ENCODE measurements at places on chromosomes 16 and 17.

DNA sequence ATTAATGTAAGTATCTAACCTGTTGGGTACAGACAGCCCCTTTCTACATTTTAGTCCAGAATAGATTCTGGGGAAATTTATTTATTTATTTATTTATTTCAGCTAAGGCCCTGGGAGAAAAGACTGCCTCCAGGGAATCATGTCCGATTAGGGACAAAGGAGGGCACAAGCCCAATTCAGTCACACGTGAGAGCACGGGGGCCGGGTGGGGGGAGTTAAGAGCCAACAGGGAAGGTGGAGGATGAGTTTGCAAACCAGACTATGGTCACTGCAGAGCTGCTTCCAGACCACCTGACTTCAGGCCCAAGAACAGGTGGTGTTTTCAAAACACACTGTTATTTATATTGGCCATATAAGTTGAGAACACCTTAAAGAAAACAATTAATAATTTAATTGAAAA, 1.6 kb upstream of the ZFHX3 start:
- DNase-seq, result no peak

DNA sequence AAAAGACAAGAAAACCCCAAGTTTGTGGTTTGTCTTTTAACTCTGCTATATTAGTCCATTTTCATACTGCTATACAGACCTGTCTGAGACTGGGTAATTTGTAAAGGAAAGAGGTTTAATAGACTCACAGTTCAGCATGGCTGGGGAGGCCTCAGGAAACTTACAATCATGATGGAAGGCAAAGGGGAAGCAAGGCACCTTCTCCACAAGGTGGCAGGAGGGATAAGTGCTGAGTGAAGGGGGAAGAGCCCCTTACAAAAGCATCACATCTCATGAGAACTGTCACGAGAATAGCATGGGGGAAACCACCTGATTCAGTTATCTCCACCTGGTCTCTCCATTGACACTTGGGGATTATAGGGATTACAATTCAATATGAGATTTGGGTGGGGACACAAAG, 13.5 kb upstream of the ADAM11 start:
- DNase-seq, result no peak

GRCh38 chr17:60600490-60601446, 775 bp downstream of the PPM1D start:
- DNase-seq, result peak; percentile 48

GRCh38 chr17:55154101-55154500, 110.7 kb upstream of the HLF start:
- no peak for DNase-seq

GRCh38 chr17:9350080-9350479, 225.5 kb downstream of the STX8 start:
- DNase-seq, result no peak

Data from activated CD8-positive, alpha-beta memory T cell treated with anti-CD3 and anti-CD28 coated beads, Interleukin-2, amount 50 U/mL, for 4 hours (primary cell).